ENCODE measurements at places on chromosomes 7 and 10. TPM values are rescaled to one million over a fixed set of nuclear protein-coding genes. Genes with fewer than 3 reads are reported as not detected.

DNA sequence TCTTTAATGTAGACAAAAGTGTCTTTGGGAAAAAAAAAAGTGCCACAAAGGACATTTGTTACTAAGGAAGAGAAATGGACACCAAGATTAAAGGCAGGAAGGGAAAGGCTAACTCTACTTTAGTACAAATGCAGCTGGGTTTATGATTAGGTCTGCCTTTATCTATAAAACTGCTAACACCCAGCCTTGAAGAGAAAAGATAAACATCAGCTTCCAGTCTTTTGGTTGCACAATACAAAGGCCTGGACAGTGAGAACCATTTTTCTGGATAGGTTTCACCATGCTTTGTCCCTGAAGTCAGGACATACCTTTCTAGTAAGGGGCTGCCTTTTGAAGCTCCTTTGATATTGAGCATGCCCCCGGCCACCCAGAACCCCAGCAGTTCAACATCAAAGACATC, 45.1 kb downstream of the ZNF248 start:
- no peak for DNase-seq

DNA sequence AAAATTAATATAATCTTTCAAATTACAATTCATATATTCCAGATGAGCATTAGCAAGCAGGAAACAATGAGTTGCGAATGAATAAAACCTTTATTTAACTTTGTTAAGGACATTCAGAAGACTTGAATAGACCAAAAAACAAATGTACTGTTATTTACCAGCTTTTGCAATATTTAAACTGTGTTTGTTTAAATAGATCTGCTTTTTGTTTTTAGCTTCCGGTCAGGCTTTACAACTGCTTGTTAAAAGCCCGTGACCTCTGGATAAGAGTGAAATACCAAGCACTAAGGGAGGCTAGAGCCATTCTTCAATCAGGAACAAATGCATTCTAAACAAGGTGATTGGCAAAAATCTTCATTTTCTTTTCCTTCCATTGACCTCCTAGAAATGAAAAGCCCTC, 184.9 kb upstream of the GNAI1 start:
- no peak for DNase-seq

- DNase-seq = no peak
Measured at GRCh38 chr10:4331150-4331549, 494.9 kb upstream of the AKR1E2 start.

DNA sequence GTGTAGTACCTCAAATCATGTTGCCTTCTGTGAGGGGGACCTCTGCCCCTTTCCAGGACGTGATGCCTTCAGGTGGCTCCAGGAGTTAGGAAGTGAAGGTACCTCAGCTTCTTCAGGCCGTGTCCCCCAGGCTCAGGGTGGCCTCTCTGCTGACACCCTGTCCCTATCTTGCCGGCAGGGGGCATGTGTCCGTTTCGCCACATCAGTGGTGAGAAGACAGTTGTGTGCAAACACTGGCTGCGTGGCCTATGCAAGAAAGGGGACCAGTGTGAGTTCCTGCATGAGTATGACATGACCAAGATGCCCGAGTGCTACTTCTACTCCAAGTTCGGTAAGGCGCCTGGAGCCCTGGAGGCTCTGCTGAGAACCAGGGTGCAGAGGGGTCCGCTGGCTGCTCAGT, 9.2 kb downstream of the CPSF4 start:
- DNase-seq = no peak

GRCh38 chr7:105020926-105021325, 6.9 kb downstream of the KMT2E start:
- DNase-seq = no peak

DNA sequence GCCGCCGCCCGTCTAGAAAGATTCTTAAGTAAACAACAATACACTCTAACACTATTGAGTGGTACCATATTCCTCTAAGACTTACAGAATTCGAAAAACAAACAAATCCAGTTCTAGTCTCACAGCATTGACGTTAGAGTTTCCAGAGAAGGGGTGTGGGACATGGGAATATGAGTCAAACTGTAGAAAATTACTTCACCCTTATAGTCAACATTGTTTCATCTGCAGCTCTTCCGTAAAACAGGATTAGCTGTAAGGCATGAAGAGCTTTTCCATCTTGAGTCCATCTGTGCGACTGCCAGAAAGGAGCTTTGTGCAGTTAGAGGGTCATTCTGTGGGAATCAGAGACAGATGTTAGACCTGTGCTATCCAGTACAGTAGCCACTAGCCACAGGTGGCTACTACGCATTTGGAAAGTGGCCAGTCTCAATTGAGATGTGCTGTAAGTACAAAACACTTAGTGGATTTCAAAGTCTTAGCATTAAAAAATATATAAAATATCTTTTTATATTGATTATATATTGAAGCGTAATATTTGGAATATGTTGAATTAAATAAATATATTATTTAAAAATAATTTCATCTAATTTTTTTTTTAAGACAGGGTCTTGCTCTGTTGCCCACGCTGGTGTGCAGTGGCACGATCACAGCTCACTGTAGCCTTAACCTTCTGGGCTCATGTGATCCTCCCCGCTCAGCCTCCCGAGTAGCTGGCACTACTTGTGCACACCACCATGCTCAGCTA, 79.8 kb upstream of the MPP7 start:
- DNase-seq = no peak

DNA sequence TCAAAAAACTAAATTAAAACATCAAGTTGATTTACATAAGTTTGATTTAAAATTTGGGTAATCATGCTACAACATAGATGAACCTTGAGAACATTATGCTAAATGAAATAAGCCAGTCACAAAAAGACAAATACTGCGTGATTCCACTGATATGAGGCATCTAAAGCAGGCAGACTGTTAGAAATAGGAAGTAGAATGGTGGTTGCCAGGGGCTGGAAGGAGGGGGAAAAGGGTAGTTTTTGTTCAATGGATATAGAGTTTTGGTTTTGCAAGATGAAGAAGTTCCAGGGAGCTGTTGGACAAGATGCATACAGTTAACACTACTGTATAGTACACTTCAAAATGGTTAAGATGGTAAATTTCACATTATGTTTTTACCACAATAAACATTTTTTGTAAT, 45.0 kb upstream of the IFRD1 start:
- no peak for DNase-seq

GRCh38 chr7:48096273-48096672, 7.2 kb downstream of the UPP1 start:
- no peak for DNase-seq

GRCh38 chr10:101029520-101030295, 1.2 kb downstream of the PDZD7 start:
- peak; percentile 29 for DNase-seq

- DNase-seq = no peak
Measured at GRCh38 chr7:94409200-94409948, 14.7 kb downstream of the COL1A2 start.

The BET1 gene
- total RNA-seq = 14.6 TPM

The IGF2BP3 gene
- total RNA-seq = not detected

The CHN2 gene
- 32.2 TPM for total RNA-seq

All from left ventricle myocardium superior (tissue), 1 donor.